ENCODE measurements at places on chromosomes 6 and 20. TPM values are rescaled to one million over a fixed set of nuclear protein-coding genes. Genes with fewer than 3 reads are reported as not detected.

GRCh38 chr6:29980511-29980910, 38.2 kb downstream of the HLA-A start:
- DNase-seq = no peak

The HS3ST5 gene
- total RNA-seq = 0.09 TPM

DNA sequence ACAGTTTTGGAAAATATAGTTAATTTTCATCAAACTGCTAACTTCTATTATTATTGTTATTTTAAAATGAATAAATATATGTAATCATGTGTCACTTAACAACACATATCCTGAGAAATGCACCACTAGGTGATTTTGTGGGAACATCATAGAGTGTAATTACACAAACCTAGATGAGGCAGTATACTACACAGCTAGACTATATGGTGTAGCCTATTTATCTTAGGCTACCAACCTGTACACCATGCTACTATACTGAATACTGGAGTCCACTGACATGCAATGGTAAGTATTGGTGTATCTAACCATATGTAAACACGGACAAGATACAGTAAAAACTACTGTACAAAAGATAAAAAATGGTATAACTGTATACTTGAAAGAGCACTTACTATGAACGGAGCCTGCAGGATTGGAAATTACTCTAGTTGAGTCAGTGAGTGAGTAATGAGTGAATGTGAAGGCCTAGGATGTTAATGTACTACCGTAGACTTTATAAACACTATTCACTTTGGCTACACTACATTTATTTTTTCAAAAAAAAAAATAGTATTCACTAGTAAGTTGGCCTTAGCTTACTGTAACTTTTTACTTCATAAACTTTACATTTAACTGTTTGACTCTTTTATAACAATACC, 72.4 kb downstream of the ASCC3 start:
- DNase-seq = peak; percentile 39

The LY6G6D gene
- not detected for total RNA-seq

- no peak for DNase-seq
These were observed 118.4 kb upstream of the LAMP5 start for GRCh38 chr20:9395971-9396370.

DNA sequence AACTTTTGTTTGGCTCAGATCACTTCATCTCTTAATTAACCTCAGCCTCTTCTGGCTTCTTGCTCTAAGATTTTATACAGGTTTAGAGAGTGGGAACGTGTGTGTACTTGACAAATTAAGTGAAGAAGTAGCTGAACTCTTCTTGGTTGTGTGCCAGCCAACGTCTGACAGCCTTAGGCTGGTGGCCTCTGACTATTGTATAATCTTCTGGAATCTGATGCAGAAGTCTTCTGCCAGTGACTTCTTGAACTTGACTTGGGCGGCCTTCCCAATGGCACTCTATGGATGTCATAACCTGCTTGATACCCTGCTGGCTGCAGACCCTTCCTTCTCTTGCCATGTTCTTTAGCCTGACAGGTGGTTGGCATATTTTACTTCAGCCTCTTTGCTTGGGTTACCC, 660.5 kb downstream of the DOK5 start:
- no peak for DNase-seq

- DNase-seq = no peak
These were observed 741.4 kb upstream of the MAP3K7 start for GRCh38 chr6:91328241-91328640.

The CGA gene
- total RNA-seq = not detected

DNA sequence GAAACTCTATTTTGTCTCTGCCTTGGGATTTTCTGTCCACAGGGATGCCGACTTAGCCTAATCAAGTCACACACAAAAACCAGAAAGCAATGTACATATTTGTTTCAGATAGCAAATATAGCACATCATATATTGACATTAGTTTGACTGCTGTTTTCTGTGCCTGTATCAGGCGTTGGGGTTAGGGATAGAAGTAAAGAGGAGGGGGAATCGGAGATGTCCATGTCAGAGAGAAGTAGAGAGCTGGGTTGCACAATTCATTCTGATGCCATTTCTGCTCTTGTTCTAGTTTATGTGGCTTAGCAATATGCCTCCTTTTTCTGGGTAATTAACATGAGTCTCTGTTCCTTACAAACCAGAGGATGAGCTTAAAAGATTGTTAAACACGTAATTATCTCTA, 14.7 kb upstream of the IPCEF1 start:
- no peak for DNase-seq

The GSTA3 gene
- not detected for total RNA-seq

DNA sequence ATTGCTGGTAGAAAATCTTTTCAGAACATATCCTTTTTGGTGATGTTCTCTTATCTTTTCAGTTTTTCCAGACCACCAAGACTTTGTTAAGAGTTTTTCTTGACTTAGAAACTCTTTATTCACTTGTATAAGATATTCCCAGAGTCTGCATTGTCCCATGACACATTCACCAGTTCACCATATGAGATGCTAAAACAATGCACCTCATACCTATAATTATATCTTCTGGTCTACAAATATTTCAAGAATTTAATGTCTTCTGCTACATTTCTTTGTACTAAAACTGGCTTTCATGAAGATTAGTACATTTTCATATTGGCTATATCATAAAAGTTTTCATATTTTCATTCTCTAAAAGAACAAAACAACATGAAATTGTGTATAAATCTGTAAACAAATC, 111.3 kb downstream of the ADGRG6 start:
- no peak for DNase-seq

DNA sequence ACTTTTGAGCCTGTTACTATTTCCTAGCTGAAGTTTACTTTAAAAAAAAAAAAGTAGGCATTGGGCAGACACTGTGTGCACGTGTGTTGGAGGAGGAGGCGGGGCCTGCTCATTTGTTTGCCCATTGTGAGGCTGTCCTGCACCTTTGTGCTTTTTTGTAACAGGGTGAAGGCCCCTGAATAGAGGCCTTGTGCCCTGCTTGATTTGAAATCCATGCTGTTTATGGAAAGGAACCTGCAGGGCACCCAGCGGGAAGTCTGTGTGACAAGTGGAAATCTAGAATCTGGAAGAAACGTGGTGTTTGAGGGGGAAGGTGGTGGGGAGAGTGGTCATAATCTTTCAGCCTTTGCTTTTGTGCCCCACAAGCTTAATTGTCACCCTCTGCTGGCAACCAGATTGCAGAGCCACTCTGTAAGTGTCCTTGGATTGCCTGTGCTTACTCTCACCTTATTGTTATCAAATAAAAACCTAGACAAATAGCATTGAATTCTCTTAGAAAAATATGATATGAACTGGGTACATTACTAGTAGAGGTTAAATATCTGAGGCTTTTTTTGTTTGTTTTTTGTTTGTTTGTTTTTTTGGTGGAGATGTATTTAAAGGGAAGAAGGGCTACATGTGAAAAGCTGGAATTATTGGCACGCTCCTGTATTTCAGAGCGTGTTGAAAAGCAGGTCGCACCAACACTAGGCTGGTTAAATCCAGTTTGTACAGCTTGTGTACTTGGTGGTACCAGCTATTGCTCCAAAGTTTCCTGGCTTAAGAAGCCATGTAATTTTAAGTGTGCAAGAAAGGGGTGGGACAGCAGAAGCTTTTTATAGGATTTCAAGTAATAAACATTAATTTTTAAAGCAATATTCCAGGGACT, 156.3 kb downstream of the ARID1B start:
- DNase-seq = no peak

Measured in fibroblast of the aortic adventitia (primary cell).